ENCODE measurements at places on chromosomes 7 and 10.

DNA sequence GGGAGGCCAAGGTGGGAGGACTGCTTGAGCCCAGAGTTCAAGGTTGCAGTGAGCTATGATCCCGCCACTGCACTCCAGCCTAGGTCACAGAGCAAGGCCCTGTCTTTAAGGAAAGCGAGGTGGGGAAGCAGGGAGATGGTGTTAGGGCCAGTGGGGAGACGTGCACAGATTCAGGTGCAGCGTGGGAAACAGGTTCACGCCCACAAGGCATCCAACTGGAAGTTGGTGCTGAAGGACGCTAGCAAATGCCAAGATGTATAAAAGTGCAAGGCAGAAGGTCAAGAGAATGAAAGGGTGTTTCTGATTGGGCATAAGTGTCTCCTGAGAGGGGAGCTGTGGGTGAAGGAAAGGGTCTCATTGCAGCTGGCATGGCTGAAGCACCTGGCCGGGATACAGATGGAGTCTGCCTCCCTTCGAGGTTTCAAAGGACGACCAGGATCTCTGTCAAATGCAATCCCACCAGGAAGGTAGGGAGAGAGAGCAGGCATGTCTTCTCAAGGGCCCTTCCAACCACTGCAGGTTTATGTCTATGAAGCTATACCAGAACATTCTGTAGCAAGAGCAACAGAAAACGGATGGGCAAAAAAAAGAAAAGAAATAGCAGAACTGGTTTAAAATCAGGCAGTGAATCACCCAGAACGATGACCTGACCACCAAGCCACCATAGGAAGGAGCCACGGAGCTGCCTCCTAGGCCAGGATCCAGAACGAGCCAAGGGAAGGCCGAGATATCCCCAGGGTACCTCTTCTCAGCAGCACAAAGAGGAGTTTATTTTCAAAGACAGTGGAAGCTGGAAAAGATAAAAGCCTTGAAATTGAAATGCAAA, 43.2 kb downstream of the GSDME start:
- no peak for DNase-seq

GRCh38 chr10:27285093-27285492, 44.5 kb upstream of the ACBD5 start:
- no peak for DNase-seq

GRCh38 chr7:13293264-13294002, 606.0 kb downstream of the ARL4A start:
- no peak for DNase-seq

DNA sequence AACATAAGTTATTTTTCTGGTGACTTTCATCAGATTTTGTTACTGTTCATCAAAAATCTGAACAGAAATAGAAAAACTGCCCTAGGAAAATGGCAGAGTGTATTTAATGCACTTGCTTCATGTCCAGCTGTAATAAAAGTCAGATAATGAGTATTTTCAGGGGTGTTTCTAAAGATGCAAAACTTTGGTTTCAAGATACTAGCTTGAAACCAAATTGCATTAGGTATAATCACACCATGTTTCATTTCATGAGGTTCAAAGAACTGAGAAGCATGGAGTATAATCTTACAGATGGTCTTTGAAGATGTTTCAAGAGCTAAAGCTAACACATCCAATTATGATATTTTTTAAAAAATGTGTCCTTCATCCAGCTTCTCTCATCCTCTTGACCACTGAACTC, 128.9 kb downstream of the NRCAM start:
- no peak for DNase-seq

DNA sequence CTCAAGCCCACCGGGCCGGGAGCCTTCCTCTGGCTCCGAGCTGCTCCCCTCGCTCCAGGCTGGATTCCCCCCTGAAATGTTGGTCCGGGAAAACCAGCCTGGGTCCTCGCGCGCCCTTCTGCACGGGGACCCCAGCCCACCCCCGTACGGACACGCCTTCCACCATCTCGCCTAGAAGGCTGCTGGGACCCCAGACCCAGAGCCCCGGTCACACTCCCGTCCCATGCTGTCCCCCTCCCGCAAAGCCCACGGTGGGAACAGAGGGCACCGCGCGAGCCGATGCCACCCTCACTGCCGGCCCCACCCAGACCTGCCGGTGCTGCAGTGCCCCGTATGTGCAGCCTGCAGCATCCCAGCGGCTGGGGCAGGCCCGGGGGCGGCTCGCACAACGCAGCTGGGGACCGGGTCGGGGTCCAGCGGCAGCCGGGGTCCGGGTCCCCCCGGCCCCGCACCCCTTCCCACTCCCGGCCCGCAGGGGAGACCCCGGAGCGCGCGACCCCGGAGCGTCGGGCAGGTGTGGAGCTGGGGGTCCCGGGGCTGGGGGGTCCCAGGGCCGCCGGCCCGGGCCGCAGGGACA, 871 bp downstream of the SPOCK2 start:
- DNase-seq: no peak

DNA sequence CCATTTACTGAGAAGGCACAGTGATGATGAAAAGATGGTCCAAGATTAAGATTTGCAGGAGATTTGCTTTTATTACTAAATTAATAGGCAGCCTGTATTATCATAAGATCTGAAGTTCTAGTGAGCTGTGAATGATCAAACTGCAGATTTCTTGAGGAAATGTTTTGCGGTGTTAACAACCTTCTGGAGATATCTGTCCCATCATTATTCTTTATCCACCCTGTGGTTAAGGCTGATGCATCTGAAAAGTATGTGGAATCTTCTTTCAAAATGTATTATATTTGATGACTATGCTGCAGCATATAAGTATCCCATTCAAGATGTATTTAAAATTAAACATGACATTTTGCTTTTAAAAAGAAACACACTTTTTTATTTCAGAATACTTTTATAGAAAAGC, 150.3 kb downstream of the POLR1F start:
- no peak for DNase-seq

DNA sequence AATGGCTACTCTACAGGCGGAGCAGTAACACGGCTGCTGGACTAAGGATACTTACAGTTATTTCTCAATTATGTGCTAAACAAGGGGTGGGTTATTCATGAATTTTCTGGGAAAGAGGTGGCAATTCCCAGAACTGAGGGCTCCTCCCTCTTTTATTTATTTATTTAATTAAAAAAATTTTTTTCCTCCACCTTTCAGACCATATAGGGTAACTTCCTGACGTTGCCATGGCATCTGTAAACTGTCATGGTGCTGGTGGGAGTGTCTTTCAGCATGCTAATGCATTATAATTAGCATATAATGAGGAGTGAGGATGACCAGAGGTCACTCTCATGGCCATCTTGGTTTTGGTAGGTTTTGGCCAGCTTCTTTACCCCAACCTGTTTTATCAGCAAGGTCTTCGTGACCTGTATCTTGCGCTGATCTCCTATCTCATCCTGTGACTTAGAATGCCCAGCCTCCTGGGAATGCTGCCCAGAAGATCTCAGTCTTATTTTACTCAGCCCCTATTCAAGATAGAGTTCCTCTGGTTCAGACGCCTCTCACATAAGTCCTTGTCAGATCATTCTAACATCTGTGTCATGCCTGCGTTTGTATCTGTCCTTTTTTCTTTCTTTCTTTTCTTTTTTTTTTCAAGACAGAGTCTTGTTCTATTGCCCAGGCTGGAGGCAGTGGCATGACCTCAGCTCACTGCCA, 15.9 kb upstream of the STOX1 start:
- no peak for DNase-seq

GRCh38 chr7:4801839-4802231, 26.4 kb downstream of the AP5Z1 start:
- no peak for DNase-seq

DNA sequence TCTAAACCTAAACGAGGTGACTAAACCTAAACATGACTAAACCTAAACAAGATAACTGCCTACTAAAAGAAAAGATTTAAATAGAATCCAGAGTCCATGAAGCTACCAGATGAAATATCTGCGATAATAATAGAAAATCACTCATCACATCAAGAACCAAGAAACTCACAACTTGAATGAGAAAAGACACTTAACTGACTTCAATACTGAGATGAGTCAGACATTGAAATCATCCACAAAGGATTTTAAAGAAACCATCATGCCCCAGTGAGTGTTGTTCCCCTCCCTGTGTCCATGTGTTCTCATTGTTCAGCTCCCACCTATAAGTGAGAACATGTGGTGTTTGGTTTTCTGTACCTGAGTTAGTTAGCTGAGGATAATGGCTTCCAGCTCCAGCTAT, 416.0 kb downstream of the CALN1 start:
- no peak for DNase-seq

DNA sequence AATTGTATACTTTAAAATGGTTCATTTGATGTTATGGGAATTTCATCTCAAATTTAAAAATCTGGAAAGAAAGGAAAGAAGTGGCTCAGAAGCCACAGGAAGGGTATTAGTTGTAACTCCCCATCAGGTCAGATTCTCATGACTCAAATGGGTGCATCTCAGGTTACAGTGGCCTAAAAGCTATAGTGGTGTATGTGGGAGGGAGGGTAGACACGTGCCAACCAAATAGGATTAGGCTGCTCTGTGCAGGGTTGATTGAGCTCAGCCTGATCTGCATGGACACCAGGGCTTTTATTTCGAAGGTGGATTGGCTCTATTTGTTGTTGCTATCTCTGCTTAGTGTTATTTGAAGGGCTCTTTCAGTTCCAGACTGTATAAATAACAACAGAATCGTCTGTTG, 121.5 kb upstream of the PRR15 start:
- no peak for DNase-seq

DNA sequence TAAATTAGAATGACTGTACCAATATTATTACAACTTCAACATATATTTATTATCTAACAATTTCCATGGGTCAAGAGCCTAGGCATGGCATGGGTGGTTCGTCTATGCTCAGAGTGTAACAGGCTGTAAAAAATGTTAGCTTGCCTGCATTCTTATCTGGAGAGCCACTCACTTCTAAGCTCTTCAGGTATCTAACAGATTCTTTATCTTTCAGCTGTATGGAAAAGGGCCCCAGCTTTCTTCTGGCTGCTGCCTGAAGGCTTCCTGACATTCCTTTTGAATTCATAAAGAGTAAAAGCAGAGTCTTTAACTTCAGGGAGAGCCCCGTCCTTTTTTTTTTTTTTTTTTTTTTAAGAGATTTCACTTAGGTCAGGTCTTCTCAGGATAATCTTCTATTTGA, 648.8 kb downstream of the NXPH1 start:
- no peak for DNase-seq

DNA sequence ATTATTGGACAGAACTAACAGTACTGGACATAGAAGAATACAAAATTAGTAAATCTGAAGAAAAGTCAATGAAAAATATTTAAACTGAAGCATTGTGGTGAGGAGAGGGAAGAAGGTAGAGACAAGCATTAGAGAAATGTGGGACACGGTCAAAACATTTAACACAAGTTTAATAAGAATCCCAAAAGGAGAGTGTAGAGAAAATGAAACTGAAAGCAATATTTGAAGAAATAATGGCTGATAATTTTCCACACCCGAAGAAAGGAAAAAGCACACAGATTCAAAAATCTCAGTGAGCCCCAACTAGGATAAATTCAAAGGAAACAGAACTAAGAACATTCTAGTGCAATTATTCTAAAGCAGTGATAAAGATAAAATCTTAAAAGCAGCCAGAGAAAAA, 126.4 kb upstream of the LRRTM3 start:
- DNase-seq: no peak

DNA sequence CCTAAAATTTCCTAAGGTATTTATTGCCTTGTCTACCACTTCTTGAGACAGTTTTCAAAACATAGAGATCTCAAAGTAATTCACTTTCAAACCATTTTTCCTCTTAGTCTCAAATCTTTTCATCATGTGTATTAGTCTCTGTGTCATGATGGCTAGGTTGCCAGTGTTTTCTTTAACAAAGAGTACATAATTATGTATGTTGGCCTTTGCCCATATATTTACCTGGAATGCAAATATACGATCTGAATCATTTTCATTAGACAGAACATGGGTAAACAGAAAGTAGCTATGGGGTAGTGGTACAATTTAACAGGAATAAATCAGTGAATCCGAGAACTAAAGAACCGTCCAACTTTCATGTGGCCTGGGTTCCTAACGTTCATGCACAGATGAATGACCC, 852.1 kb upstream of the MBL2 start:
- no peak for DNase-seq

- no peak for DNase-seq
These were observed 33.2 kb downstream of the DRGX start for GRCh38 chr10:49362596-49363260.

DNA sequence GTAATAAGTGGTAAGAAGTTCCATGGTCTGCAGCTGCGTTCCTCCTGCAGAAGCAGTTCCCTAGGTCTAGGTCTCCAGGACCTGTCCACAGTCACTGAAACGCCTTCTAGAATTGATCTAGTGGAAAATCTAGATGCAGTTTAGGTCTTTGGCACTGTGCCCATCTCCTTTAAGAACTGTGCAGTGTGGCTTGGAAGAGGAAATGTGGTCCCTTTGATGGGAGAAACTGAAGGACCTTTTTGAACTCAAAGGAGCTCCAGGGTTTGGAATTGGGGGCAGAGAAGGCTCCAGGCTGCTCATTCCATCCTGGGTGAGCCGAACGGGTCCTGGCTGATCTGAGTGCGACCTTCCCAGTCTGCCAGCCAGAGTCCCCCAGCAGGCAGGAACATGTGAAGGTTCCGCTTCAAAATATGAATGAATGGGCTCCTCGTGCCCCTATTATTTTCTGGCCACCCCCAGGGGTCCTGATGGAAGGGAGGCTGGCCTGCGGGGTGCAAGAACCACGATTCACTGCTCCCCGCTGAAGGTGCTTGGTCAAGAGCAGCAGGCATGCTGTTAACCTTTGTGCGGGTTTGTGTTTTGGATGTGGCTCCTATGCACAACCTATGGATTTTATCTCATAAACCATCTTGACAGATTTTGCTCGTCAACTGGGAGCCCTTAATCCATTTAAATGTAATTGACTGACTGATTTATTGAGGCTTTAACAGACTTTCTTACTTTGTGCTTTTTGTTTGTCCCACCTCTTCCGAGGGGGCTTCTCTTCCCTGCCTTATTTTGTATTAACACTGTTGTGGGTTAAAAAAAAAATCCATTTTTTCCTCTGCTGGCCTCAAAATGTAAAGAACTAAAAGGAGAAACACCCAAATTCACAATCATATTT, 36.7 kb downstream of the ZNF467 start:
- DNase-seq: no peak

DNA sequence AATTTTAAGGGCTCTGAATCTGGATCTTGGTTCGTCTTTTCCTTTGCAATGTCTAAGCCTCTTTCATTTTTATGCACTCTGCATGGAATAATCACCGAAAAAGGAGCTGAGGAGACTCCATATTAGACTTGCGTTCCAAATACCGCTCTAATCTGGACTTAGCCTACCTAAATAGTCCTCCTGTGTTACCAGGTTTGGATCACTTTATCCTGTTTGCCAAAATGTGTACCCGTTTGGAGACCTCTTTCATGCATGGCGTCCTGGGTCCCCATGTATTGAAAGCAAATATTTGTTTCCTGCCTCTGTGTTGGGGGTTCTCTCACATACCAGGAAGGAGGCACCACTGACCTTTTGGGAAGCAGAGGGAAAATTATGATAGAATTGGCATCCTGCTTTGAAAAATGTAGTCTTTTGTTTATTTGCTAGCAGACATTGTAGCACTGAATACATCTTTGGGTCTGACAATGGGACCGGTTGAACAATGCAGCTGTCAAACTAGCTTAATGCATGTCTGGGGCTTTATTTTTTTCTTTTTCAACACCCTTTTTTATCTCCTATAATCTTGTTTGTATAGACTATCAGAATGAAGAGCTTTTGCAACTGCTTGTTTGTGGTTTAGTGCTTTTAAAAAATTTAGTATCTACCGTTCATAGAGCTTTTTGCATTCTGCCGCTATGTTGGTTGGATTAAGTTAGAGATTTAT, 11.8 kb upstream of the CELF2 start:
- DNase-seq: no peak

- no peak for DNase-seq
These were observed 17.5 kb upstream of the NOM1 start for GRCh38 chr7:156932006-156932405.

All from breast epithelium (tissue), 4 donors.